ENCODE measurements at places on chromosomes 7 and 10.
A peak's percentile ranks its signal among the peaks of the same experiment; 100 is the strongest.

DNA sequence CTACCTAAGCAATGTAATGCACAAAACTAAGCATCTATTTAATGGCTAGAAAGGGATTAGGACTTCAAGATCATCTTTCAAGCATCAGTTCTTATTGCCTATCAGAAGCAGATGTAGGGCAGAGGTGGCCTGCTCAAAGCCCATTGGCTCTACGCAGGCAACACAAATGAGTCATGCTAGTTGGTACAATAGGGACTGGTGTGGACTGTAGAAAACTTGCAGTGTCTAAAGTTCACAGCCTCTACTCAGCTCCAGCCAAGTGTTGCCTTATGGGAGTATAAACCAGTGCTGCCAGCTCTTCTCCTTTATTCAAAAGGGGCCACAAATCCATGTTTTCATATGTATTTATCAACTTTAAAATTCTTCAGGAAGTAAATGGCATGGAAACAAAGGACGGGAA lies 31.7 kb downstream of the ASAH2 start:
- no peak for DNase-seq

DNA sequence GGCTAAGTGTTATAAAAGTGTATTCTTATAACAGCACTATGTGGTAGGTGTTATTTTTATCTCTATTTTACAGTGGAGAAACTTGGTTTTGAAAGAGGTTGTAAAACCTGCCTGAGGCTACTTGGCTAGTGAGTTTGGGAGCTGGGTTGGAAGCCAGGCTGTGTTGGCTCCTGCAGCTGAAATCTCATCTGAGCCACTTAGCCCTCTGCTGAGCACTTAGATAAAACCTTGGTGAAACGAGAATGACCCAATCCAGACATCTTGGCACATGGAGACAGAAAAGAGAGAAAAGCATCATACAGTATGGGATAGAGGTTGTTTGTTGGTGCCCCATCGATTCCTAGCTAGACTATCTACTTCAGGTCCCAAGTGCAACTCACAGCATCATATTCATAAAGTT lies 37.4 kb downstream of the BLNK start:
- DNase-seq, result no peak

- DNase-seq, result no peak
Observed at GRCh38 chr7:44998153-44998871, 1.7 kb upstream of the CCM2 start.

- DNase-seq, result no peak
Observed at GRCh38 chr7:128359336-128359735, 2.2 kb downstream of the PRRT4 start.

- DNase-seq, result no peak
Observed at GRCh38 chr7:134108802-134109201, 18.3 kb upstream of the LRGUK start.

DNA sequence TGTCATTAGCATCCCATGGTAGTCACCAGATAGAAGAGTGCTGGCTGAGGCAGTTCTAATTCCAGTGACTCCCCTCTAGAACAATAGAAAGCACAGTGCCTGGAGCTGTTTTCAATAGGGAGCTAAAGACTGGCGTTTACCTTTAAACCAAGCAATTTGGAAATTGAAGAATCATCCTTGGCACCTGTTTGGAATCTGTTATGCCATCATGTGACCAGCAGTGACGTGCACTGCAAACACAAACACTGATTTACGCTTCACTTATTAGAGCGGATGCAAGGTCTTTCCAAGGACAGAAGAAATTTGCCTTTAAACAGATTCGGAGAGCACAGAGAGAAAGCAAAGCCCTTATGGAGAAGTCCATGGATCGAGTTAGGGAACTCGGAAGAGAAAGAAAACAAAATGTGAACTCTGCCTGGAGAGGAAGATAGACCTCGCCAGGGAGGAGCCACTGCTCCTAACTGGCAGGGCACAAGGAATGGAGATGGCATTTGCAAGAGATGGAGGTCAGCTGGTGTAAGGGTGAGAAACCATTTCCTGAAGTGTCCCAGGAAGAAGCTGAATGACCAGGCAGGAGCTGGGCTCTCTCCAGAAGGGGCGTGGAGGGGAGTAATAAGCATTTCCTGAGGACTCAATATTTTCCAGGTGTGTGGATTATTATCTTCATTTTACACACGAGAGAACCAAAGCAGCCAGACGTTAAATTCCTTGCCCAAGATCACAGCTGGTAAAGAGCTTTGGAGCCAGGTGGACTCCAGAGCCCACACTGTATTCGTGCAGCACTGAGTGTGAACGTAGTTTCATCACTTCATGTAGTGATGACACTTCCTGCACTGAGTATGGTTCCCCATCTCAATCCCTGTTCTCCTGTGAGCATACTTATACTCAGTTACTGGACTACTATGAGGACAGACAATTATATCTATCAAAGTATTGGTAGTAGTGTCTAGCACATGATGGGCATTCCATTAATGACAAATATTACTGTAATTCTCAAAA lies 97.7 kb downstream of the CUBN start:
- DNase-seq, result no peak

- peak; percentile 2 for DNase-seq
Observed at GRCh38 chr10:115706488-115707076, 566.4 kb downstream of the GFRA1 start.

DNA sequence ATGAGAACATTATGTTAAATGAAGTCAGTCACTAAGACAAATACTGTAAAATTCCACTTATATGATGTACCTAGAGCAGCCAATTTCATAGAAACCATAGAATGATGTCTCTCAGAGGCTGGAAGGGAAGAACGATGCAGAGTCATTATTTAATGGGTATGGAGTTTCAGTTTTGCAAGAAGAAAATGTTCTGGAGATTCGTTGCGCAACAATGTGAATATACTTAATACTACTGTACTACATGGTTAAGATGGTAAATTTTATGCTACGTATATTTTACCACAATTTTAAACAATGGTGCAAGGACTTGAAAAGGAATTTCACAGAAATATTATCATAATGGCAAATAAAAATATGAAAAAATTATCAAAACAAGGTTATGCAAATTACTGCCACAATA lies 972.6 kb downstream of the KCNMA1 start:
- no peak for DNase-seq

DNA sequence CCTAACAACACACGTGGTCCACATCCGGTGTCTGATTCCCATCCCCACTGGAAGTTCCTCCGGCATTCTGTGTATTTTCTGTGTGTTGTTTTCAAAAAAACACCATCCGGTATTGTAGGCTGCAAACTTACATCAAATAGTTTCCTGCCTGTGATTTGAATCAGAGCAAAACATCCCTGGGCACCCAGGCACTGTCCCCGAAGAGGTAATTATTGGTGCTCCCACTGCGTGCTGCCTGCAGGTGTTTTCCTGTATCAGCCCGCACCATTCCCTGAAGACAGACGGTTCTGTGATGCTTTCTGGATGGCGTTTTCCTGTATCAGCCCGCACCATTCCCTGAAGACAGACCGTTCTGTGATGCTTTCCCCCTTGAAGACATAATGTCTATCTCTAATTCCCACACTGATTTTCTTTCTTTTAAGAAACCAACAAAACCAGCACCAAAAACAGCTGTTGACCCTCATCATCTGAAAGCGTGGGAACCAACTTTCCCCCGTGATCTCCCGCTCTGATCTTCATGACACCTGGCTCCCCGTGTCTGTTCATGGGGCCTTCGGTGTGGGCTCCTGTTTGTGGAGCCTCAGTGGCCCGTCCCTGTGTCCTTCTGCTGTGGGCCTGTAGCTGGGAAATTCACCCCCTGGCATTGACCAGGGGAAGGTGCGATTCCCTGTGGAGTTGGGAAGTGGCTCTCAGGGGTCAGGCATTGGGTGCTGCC lies 205.3 kb downstream of the ADARB2 start:
- DNase-seq, result no peak
